Stimulated activated CD8-positive, alpha-beta memory T cell treated with anti-CD3 and anti-CD28 coated beads, Interleukin-4, amount 100 ng/mL, for 4 hours (primary cell): ENCODE measurements at places on chromosomes 13 and 19.

DNA sequence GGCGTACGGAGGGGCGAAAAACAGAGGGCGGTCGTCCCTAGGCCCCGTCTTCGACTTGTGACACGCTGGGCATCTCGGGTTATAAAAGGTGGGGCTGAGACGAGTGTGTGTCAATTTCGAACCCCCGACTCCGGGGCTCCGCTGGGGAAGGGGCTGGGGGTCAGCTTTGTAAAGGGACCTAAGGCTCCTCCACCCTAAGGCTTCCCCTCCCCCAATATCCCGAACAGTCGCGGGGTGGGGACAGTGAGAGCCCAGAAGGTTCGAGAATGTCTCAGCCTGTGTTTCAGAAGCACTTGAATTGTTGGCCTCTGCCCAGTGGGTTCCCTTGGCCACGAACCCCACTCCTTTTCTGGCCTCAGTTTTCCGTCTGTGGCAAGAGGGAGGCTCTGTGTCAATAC is 450 bp downstream of the SELENOW start:
- peak; percentile 9 for DNase-seq

- no peak for DNase-seq
Observed at GRCh38 chr13:27311518-27312210, 41.0 kb downstream of the RASL11A start.

- no peak for DNase-seq
Observed at GRCh38 chr13:110294146-110294545, 12.8 kb downstream of the COL4A1 start.

DNA sequence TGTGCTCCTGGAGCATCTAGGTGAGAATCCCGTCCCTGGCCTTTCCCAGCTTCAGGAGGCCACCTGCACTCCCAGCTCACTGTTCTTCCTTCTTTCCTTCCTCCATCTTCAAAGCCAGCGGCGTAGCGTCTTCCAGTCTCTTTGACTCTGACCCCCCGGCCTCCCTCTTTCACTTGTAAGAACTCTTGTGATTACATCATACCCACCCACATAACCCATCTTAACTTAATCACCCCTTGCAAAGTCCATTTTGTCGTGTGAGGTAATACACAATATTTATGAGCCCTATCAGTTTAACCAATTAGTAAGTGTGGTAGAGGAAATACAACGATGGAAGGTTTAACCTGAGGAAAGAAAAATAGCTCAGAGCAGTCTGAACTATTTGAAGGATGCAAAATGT is 4.6 kb upstream of the CDC16 start:
- DNase-seq = no peak

GRCh38 chr19:33350538-33351309 is 22.8 kb upstream of the CEBPG start:
- no peak for DNase-seq

DNA sequence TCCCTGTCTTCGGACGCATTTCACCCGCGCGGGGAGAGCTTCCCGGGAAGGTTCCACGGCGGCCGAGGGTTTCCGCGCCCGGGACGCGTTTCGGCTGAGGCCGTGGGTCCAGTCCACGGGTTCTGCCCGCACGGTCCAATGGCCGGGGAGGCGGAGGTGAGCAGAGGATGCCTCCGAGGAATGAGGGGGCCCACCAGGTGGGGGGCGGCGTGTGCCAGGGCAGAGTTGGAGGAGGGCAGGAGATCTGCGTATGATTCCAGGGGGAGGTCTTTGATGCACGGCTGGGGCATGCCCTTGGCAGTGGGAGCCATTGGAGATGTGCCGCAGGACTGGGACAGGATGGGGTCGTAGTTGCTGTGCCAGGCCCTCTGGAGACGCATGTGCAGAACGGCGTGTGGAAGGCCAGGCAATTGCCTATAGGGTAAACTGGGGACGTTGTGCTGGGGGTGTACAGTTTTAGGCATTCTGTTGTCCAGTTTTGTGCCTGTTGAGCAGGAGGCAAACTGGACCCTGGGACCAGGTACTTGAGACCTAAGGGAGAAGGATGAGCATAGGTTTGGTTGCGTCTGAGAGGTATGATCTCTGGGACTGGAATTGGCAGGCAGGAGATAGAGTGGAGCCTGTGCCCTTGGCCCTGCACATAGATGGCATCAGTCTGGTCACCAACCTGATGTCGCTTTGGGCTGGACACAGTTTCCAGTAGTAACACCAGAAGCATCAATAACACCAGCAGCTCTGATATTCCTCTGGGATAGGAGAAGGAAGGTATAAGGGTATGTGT is 751 bp downstream of the ZNF584 start:
- no peak for DNase-seq

DNA sequence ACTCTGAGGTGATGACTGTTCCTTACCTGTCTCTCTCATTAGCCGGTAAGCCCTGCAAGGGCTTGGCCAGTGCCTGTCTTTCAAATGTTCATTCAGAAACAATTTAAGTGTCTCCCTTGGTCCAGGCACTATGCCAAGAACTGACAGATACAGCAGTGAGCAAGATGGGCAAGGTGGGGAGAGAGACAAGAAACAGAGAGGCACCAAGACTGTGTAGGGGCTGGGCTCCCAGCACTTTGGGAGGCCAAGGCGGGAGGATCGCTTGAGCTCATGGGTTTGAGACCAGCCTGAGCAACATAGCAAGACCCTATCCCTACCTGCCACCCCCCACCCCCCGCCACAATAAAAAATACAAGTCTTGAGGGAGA is 1.3 kb upstream of the CCNE1 start:
- no peak for DNase-seq

GRCh38 chr19:40810160-40810559 is 11.2 kb downstream of the EGLN2 start:
- no peak for DNase-seq

DNA sequence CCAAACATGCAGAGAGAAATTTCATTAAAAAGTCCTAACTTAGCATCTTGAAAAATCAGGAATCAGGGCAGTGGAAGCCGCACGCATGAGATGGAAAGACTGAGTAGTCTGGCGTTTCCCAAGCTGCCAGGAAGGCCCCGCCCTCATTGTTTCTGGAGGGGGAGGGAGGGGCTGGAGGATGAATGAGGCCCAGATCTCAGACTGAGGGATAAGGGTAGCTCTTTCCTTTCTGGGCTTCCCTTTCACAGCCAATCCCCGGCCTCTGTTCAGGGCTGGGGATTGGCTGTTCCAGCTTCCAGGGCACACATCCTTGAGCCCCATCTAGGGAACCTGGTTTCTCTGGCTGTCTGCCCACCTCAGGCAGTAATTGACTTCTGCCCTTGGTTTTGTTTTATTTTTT is 7.3 kb downstream of the C19orf53 start:
- no peak for DNase-seq
